ENCODE measurements at places on chromosomes 4 and X. TPM values are rescaled to one million over a fixed set of nuclear protein-coding genes. Genes with fewer than 3 reads are reported as not detected.

Gene DKK2
- total RNA-seq: 1.1 TPM

Gene TLL1
- total RNA-seq: 9.8 TPM

Gene SORCS2
- 5.0 TPM for total RNA-seq

DNA sequence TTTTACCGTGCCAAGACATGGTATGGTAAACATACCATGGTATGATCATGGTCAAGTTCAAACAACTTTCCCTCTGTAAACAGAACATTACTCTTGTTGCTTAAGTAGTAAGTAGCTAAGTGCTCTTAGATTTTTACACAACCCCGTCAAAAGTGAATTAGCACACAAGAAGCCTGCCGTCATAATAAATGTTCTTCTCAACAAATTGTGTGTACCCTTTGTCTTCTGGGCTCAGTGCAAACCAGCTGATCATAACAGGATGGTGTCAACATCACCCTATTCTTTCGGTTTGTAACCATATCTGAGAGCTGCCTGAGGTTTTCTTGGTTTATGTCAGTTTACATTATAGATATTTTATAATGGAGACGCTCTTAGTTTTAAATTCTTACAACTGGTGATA lies 28.8 kb downstream of the MSL3 start:
- DNase-seq: no peak

DNA sequence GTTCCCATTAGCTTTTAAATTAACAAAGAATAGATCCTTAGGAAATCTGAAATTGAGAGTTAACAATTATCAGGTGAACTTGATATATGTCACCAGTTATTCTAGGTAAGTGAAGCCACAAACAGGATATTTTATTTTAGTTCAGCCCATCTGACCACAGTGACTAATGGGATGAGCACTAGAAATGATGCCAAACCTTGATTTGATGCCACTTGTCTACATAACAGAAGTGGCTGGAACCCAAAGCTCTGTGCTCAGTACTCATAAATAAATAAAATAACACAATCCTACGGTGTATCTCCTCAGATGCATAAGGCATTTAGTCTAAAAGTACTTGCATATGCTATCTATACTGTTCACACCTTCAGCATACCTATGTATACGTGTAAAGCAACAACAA lies 12.2 kb downstream of the SLITRK4 start:
- DNase-seq: no peak

DNA sequence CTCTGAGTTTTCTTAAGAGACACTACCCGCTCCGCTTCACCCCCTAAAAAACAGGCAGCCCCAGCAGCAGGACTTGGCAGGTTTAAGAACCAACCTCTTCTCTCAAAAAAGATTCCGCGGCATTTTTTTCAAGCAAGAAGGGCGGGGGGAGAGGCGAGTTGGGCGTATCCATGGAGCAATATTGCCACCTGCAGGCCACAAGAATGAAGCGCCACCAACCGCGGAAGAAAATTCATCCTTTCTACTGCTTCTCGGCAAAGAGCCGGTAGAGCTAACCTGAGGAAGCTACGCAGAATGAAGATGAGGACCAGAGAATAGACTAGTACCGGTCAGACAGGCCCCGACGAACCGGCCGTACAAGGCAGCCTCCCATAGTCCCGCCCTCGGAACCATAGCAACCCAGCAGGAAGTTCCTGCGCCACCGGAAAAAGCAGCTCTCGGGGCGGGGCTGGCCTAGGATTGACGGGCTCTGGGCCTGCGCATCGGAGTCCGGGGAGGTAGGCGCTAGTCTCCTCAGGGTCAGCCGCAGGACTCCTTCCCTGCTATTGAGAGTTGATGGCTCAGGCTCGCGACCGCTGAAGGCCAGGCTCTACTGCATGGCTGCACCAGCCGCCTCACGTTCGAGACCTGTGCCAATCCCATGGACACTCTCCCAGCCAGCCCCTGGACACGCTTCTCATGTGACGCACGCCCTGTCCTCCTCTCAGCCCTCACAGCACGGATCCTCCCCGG lies 76.9 kb downstream of the MAGED4 start:
- peak; percentile 98 for DNase-seq

DNA sequence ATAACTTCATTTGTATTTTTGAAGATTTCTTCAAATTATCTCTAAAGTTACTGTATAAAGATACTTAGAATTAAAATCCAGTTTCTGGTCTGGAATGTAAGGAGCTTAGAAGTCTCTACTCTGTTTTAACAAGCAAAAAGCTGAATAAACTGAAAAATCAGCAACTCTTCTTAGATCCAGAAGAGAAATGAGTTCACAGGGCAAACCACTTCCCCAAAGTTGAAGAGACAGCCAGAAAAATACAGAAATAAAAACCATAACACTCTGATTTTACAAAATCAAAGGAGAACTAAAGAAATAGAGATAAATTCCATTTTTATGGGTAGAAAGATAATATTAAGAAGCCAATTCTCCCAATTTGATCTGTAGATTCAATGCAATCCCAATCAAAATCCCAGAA lies 1166.8 kb downstream of the ADGRL3 start:
- no peak for DNase-seq

DNA sequence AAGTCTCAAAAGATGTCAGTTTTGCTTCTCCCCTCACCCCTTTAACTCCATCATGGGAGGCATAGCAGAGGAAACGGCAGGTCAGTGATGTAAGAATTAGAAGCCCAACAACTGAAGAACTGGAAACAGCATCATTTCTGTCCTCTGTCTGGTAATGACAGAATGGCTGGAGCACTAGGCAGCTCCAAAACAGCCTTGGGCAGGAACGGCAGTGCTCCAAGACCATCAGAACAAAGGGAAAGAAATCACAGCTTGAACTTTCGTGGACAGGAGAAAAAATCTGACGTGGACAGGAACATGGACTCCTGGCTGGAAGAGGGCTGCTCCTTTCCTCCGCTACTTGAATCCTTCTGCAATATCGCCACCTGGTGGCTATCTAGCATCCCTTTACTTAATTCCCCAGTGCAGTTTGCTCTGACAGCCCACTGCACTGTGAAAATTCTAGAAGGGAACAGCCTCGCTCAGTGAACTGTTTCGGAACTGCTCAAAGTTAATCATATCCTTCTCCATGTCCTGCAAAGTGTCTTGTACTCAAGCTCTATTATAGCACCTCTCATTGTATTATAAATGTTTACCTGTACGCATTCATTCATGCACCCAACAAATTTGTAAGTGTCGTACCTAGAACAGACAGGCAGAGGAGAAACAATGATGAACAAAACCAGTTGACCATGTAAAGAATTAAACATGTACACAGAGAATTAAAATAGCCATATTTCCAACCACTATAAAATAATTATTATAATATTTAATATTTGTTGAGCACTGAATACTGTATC lies 20.4 kb downstream of the SLC25A53 start:
- no peak for DNase-seq

GRCh38 chrX:47228550-47229270 lies 4.1 kb upstream of the USP11 start:
- DNase-seq: no peak

DNA sequence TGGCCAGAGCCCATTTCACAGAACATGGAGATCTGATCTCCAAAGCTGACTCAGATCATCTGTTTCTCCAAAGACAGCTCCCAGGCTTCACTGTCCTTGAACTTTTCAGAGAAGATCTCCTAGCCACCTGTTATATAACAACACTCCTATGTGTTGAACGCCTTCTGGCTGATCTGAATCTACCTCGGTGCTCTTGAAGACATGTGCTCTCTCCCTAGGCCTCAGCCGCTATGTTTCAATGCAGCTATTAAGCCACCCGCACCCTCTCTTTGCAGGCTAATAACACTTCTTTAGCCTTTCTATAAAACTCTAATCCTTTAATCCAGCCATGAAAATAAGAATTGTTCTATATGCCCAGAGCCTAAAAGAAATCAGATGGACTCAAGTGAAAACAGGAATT lies 34.9 kb downstream of the SEL1L3 start:
- no peak for DNase-seq

DNA sequence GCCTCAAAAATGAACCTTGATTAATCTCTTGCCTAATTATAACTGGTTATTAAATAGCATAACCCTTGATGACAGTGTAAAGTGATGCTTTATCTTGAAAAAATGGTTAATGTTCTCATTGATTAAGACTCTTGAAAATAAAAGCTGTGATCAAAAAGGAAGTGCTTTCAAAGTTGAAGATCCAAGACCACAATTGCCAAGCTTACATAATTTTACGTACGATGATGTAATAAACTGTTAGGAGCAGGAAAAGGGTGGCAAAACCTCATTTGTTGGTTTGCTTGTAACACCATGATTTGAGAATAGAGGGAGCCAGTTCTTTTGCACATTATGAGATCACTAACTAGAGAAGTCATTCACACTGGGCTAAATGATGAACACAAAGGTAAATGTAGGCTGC lies 322.2 kb downstream of the ADGRL3 start:
- DNase-seq: no peak

DNA sequence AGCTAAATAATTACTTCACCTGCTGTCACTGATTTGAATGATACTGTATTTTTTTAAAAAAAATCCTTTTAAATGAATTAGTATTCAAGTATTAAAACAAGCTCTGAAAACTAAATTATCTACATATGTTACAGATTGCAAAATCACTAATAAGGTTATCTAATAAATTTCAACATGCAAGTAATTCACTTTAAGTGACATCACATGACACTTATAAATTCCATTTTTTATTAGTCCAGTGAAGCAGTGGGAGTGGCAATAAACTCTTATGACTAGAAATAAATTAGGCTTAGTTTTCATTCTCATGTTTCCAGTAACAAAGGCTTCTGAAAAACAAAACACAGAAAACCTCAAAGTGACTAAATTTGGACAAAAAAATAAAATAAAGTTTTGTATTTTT lies 36.3 kb downstream of the SMIM31 start:
- no peak for DNase-seq

GRCh38 chr4:85445050-85445639 lies 29.8 kb upstream of the ARHGAP24 start:
- DNase-seq: no peak

DNA sequence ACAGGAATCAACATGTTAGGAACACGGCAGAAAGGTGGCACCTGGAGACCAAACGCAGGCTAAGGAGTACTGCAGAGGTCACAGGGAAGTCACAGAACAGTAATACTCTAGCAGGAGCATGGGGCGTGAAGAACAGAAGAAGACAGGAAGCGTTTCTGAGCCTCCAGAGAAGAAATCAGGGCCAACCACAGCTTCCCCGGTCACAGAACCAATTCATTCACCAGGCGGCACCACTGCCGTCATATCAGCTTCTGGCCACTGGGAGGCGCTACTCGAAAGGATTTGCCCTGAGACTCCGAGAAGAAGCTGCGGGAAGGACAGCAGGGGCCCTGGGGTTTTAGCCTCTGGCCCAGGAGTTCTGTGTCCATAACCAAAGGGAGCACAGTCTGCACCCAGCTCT lies 78.0 kb upstream of the DRD5 start:
- DNase-seq: peak; percentile 85

GRCh38 chr4:69096111-69096656 lies at the start of gene UGT2B7:
UGT2B7 (plus strand) TSS chr4:69096474; CDS start chr4:69096521, 47 bp downstream.
- DNase-seq: no peak

DNA sequence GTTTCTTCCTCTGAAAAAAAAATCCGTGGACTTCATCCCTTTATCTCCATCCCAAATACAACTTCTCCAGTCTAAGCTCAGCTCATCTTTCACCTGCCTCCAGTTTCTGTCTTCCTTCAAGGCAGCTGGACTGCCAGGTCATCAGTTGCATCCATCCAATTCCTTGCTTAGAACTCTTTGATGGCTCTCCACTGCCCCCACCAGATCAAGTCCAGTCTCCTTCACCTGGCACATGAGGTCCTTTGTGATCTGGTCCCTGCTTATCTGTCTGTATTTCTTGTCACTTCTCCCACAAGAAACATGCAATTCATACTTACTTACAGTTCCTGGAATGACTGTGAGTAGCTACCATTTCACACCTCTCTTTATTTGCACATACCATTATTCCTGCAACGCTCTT lies 33.8 kb downstream of the OTUD6A start:
- no peak for DNase-seq

DNA sequence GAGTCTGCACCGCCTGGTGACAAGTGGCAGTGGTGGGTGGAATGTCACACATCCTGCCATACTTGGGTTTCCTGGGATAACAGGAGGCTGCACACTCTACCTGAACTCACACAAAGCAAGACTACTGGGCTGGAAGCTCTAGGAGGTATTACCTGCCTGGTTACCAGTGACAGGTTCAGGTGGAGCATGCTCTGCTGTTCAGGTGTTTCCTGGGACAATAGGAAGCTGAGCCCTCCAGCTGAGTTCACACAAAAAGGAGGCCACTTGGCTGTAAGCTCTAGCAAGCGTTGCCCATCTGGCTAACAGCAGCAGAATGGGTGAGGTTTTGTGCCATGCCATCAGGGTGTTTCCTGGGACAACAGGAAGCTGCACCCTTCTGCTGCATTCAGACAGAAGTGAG lies 17.4 kb upstream of the UGT2B7 start:
- no peak for DNase-seq

DNA sequence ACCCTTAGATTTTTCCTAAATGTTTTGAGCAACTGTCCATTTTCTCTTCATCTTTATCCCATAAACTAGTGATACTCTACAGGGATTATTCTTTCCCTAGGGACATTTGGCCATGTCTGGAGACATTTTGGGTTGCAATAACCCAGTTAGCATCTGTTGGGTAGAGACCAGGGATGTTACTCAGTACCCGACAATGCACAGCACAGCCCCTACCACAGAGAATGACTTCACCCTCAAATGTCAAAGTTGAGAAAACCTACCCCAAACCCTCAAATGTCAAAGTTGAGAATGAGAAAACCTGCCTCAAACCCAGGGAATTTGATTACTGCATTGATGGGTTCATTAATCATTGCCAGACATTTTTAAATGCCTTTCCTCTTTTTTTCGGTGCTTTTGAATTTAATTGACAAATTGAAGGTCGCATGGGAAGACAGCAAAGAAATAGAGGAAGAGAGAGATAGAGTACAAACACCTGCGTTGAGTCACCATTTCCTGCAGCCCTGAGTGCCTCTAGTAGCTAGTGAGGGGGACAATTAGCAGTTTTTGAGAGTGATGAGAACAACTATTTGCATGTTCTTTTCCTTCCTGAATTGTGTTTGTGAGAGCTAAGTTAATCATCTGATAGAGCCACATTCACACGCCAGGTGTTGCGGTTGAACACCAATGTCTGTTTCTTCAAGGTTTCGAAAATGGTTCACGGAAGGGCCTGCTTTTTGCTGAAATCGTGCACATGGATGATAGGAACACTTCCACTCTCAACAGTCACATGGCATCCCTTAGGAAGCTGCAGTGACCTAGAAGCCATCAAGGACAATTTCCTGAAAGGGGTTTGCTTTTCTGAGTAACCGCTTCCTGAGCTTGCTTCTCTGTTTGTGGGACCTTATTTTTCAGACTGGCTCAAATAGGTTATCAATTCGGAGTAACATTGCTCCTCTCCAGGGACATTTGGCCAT lies 203.9 kb upstream of the VCX3A start:
- DNase-seq: no peak

GRCh38 chr4:175671491-175671934 lies 140.6 kb downstream of the GPM6A start:
- no peak for DNase-seq

DNA sequence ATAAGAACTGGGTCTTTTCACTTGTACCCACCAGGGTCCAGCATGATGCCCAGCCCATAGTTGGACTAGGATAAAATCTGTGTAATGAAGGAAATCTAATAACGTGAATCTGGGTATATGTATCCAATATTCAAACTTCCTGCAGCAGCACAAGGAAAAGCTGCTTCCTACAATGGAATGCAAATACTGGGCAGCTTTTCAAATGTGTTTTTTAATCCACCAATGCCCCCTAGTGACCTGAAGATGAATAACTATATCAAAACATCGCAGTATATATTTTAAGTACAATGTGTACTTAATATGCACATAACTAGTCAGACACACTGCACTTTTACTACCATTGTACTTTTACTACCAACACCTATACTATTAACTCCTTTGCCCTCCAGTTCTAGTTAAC lies 5.3 kb downstream of the APOO start:
- no peak for DNase-seq

Data from posterior vena cava (tissue), 2 donors.